ENCODE measurements at places on chromosomes 3 and 15. TPM values are rescaled to one million over a fixed set of nuclear protein-coding genes. Genes with fewer than 3 reads are reported as not detected.

Gene LEKR1
- polyA plus RNA-seq: 23.0 TPM

Gene ADCY5
- 16.5 TPM for polyA plus RNA-seq

Gene CPEB1
- polyA plus RNA-seq: 60.8 TPM

Gene SNTN
- polyA plus RNA-seq: 2.3 TPM

Gene C3orf85
- 2.2 TPM for polyA plus RNA-seq

Gene SYNM
- polyA plus RNA-seq: 17.9 TPM

Gene CCNB2
- 179 TPM for polyA plus RNA-seq

Gene MRAS
- 27.6 TPM for polyA plus RNA-seq

Gene IRAK2
- 2.1 TPM for polyA plus RNA-seq

Gene SLC22A14
- 11.9 TPM for polyA plus RNA-seq

Gene PRKCD
- polyA plus RNA-seq: 42.3 TPM

Gene EIF2B5
- 36.7 TPM for polyA plus RNA-seq

Gene PAK6
- polyA plus RNA-seq: 47.4 TPM

Gene GOLGA8Q
- 10.4 TPM for polyA plus RNA-seq

Gene CYP8B1
- not detected for polyA plus RNA-seq

Gene A4GNT
- polyA plus RNA-seq: not detected

Gene UBE2E2
- polyA plus RNA-seq: 45.5 TPM

Gene ETV5
- polyA plus RNA-seq: 20.8 TPM

Gene HYAL1
- polyA plus RNA-seq: 3.7 TPM

Gene LRRC34
- 32.8 TPM for polyA plus RNA-seq

Gene DOCK3
- polyA plus RNA-seq: 8.4 TPM

Gene CCDC13
- polyA plus RNA-seq: 23.0 TPM

Gene SOX2
- 7.2 TPM for polyA plus RNA-seq

Gene ZPLD1
- polyA plus RNA-seq: 0.44 TPM

Gene CCDC9B
- 20.4 TPM for polyA plus RNA-seq

Gene PLAAT1
- 119 TPM for polyA plus RNA-seq

Gene MINAR1
- polyA plus RNA-seq: 0.82 TPM

Gene PLXND1
- polyA plus RNA-seq: 69.2 TPM

Gene FRMD5
- 12.3 TPM for polyA plus RNA-seq

Gene HCLS1
- 15.6 TPM for polyA plus RNA-seq

Gene XCR1
- polyA plus RNA-seq: 0.34 TPM

Gene ITIH4
- 30.2 TPM for polyA plus RNA-seq

Gene CHDH
- 13.5 TPM for polyA plus RNA-seq

Gene DNAJA4
- polyA plus RNA-seq: 183 TPM

Gene CHMP2B
- 26.5 TPM for polyA plus RNA-seq

Gene HLTF
- 57.3 TPM for polyA plus RNA-seq

Gene LMAN1L
- 2.2 TPM for polyA plus RNA-seq

Gene IL20RB
- polyA plus RNA-seq: 12.5 TPM

Gene CP
- 6.1 TPM for polyA plus RNA-seq

Gene FBXW12
- 0.98 TPM for polyA plus RNA-seq
